ENCODE measurements at places on chromosomes 3 and 15.

DNA sequence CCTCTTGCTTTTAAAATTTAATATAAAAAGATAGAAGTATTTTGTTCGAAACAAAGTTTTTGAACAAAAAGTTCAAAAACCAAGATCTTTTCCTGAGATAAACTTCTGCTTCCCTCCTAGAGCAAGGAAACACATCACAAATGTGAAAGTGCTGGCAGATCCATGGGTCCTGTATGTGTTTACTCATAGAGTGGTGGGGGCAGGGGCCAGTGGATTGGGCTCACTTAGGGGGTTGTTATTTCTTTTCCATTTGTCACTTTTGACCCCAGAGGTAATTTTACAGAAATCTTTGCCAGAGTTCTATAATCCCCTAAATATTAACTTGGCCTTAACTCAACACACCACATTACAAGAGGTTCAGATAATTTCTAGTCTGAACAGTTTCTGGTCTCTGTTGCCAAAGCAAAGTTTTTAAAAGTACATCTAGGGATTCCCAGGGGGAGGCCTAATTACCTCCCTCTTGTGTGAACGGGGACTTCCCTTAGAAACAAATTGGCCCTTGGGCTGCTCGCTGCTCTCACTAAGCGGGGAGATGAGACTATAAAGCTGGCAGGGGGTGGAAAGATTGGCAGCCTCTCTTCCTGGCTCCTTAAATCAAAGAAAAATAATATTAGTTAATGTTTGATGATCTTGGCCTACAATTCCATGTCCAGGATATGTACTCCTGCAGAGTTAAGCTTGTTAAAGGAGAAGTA, 66.8 kb upstream of the PTX3 start:
- DNase-seq: no peak

DNA sequence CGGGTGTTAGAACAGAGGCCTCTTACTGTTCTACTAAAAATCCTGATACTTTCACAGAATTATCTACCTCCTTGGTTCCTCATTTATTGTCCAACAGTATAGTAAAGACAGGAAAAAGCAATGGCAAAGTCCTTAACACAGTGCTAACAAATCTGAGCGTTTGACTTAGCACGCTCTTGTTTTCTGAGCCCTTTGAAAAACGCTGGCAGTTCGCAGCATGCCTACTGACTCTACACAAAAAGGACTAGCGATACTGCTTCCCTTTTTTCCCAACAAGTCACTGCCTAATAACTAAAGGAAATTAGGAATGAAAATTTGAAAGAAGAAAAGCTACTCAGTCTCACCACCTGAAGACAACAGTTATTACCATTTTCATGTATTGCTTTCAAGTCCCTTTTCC, 34.8 kb upstream of the CEMIP start:
- DNase-seq: no peak

GRCh38 chr3:18630295-18630694, 205.2 kb upstream of the SATB1 start:
- DNase-seq: no peak

GRCh38 chr15:30062881-30063280, 19.9 kb upstream of the GOLGA8J start:
- no peak for DNase-seq

GRCh38 chr15:72192416-72192815, 5.2 kb downstream of the GRAMD2A start:
- DNase-seq: no peak

- DNase-seq: no peak
These were observed 2.7 kb downstream of the AMIGO3 start for GRCh38 chr3:49716691-49717210.

- DNase-seq: no peak
These were observed 181.5 kb upstream of the LMCD1 start for GRCh38 chr3:8319935-8320634.

- DNase-seq: no peak
These were observed 6.1 kb upstream of the RPP14 start for GRCh38 chr3:58299839-58300516.

DNA sequence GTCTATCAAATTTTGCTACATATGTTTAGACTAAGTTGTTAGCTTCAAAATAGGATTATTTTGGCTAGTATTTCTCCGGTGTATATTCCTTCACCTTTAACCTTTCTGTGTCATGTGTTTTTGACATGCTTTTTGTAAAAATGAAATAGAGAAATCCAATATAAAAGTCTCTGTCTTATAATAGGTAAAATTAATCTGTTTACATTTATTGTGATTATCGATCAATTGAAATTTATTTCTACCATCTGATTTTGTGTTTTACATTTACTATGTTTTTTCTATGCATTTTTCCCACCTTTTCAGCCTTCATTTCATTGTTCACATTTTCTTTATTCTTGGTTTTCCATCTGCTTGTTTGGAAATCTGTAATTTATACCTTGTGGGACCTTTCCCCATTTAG, 11.7 kb upstream of the LHFPL4 start:
- DNase-seq: no peak

GRCh38 chr15:33677238-33677830, 291.0 kb upstream of the CHRM5 start:
- no peak for DNase-seq

GRCh38 chr15:83709241-83709640, 55.3 kb downstream of the ADAMTSL3 start:
- no peak for DNase-seq

DNA sequence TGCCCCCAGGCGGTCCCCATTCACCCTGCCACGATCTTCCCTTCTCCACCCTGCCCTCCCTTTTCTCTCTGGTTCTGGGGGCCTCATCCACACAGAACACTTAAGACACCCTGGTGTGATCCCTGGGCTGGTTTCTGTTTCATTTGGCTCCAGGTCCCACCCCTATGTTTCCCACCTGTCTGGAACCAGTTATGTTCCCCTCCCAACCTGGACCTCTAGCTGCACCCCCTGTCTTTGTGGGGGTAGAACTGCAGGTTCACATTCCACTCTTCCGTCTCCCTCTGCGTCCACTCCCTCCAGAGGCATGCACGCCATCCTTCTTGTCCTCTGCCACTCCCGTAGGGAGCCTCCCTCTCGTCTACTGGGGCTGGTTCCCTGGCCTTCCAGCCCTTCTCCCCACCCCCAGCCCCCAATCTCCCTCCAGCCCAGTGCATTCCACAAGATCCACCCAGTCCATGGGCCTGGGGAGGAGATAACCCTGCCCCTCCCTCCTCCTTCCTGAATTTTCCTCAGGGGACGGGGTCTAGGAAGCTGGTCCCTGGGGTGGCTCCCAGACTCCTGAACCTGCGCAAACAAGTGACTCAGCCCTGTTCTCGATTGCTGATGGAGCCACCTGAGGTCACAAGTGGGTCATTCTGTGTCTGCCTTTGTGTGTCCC, 73.8 kb downstream of the ABTB1 start:
- DNase-seq: no peak

DNA sequence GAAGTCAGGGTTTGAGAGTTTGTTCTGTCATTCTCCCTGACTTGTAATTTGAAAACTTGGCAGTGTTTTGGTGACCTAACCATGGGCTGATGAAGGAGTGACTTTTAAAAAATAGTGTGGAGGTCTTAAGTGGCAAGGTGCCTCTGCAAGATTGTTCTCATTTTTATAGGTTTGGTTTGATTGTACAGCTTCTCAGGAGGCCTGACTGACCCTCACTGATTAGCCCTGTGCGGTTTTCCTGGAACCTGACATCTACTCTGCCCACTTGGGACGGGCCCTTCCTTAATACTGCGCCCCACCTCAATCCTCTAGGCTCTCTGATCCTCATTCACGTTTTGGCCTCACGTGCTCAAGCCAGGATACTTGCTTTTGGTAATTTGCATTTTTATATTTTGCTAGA, 2.8 kb downstream of the UBE2E1 start:
- no peak for DNase-seq

DNA sequence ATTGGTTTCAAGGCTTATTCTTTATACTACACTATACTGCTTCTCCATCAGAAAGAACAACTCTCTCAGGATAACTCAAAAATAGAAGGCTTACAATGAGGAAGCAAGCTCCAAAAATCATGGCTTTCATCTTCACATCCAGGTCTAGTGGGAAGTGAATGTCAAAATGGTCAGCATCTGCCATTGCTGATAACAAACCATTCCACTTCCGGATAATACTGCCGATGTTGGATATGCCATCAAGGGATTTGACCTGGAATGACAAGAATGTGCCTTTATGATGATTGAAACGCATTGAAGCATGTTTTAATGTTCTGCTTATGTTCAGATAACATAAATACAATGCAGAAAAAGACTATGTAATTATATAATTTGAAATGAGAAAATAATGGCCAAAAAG, 34.0 kb upstream of the PLOD2 start:
- no peak for DNase-seq

GRCh38 chr15:45666119-45666875, 31.5 kb downstream of the SQOR start:
- no peak for DNase-seq

DNA sequence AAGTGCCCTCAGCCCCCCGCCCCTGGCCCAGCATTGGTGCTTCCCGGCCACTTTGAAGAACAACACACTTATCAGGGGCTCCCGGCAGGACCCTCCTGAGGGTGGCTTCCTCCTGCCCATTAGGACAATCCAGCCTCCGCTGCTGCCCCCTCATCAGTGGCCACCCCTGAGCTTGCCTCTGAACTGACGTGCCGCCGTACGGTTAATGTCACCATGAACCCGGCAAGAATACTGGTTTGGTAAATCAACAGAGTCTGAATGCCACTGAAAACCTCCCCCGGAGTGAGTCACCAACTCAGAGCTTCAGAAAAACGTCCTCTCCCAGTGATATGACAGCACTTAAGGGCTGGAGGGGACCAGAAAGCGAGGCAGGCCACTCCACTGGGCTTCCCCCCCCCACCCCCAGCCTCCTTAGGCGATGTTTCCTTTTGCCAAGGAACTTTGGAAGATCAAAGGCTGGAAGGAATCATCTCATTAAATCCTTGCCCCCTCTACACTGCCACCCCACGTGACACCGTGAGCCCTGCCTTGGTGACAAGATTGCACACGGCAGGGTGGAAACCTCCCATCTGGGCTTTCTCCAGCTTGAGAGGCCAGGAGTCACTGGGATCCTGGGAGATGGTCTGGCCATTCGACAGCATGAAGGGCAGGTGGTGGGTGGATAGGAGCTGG, 142.1 kb downstream of the NUP210 start:
- DNase-seq: no peak

DNA sequence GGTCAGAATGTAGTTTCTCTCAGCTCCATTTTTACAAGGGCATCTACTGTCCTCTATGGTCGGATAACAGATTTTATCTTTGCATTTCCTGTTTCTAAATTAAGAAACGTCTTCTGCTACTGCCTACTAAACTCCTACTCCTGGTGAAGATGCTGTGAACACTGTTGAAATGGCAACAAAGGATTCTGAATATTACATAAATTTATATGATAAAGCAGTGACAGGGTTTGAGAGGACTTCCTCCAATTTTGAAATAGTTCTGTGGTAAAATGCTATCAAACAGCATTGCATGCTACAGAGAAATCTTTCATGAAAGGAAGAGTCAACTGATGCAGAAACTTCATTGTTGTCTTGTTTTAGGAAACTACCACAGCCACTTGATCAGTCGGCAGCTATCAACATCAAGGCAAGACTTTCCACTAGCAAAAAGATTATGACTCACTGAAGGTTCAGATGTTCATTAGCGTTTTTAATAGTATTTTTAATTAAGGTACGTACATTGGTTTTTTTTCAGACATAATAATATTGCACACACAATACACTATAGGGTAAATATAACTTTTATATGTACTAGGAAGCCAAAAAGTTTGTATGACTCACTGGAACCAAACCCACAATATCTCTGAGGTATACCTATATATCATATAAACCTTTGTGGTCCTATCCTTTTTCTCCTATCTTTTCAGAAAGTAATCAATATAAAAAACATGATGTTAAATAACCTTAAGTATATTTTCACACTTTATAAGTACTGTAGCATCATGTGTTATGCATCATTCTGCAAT, 156.1 kb downstream of the STAG1 start:
- DNase-seq: no peak

GRCh38 chr15:44034334-44034733, 160.7 kb downstream of the FRMD5 start:
- DNase-seq: no peak

DNA sequence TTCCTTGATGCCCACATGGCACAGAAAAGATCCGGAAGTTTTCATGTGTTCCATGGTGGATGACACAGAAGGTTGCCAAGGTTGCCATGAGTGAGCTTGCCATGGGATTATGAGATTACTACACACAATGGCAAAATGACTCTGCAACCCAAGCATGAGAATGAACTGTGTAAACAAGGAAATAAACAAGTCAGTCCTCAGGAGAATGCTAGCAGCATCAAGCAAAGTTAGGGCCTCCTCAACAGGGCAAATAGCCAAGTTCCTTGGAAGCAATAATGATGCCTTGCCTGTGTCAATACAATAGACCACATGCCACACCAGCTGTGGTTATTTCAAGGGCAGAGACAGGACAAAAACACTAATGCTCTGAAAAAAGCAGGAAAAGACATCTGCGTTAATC, 41.8 kb downstream of the AQR start:
- no peak for DNase-seq

- DNase-seq: no peak
These were observed 19.5 kb upstream of the THRB start for GRCh38 chr3:24514119-24514518.

DNA sequence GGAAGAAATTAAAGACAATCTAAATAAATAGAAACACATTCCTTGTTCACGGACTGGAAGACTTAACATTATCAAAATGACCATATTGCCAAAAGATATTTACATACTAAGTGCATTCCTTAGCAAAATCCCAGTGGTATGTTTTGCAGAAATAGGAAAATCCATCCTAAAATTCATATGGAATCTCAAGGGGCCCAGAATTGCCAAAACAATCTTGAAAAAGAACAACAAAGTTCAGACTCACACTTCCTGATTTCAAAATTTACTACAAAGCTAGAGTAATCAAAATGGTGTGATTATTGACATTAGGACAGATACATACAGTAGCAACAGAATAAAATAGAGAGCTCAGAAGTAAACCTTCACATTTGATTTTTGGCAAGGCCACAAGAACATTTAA, 515.5 kb downstream of the OCA2 start:
- no peak for DNase-seq

GRCh38 chr3:163328680-163329079, 1749.6 kb downstream of the SI start:
- no peak for DNase-seq

DNA sequence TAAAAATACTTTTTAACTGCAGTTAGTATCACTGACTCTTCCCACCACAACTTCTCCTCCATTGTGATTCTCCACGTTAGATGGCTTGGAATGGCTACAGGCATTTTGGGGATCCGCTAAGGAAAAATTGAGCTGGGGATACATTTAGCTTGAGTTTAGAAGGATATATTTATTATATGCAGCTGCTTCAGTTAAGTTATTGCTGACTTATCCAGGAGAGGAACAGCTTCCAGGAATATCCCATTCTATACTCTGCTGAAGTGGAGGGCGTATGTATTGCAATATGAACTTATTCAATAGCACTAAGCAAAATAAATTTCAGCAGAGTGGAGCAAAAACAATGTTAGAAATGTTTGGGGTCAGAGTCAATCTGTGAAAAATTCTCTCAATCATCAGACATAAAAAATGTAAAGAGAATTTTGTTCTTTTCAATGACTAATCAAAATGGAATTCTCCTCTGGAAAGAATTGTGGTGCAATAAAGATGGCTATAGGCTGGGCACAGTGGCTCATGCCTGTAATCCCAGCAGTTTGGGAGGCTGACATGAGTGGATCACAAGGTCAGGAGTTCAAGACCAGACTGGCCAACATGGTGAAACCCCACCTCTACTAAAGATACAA, 84.7 kb downstream of the NCEH1 start:
- DNase-seq: no peak

- DNase-seq: no peak
These were observed 118.4 kb upstream of the TPRG1 start for GRCh38 chr3:189053322-189053721.
